ENCODE measurements at places on chromosomes 13 and 19. TPM values are rescaled to one million over a fixed set of nuclear protein-coding genes. Genes with fewer than 3 reads are reported as not detected.

THSD1 gene
- 6.2 TPM for total RNA-seq

ZNF729 gene
- not detected for total RNA-seq

CEACAM8 gene
- not detected for total RNA-seq

ACP7 gene
- total RNA-seq, result 0.06 TPM

PRR36 gene
- 0.47 TPM for total RNA-seq

URAD gene
- not detected for total RNA-seq

ABHD8 gene
- total RNA-seq, result 2.9 TPM

ATCAY gene
- total RNA-seq, result 0.20 TPM

GZMM gene
- total RNA-seq, result 0.45 TPM

CEACAM3 gene
- total RNA-seq, result not detected

OR7A5 gene
- not detected for total RNA-seq

PSG4 gene
- 0.56 TPM for total RNA-seq

RFPL4AL1 gene
- not detected for total RNA-seq

LRRC25 gene
- total RNA-seq, result not detected

KCTD4 gene
- total RNA-seq, result not detected

CLEC4G gene
- not detected for total RNA-seq

IL11 gene
- 14.6 TPM for total RNA-seq

ZNF772 gene
- 1.3 TPM for total RNA-seq

KLHL1 gene
- not detected for total RNA-seq

CDC42EP5 gene
- total RNA-seq, result not detected

All from A549 treated with Hydrocortisone at 1 μM for 4 hours (cell line).